ENCODE measurements at places on chromosomes 7 and 10. TPM values are rescaled to one million over a fixed set of nuclear protein-coding genes. Genes with fewer than 3 reads are reported as not detected.

HHEX gene
- total RNA-seq, result 32.8 TPM

FOXI2 gene
- not detected for total RNA-seq

IDI1 gene
- total RNA-seq, result 28.6 TPM

CFAP70 gene
- total RNA-seq, result 0.27 TPM

MMD2 gene
- total RNA-seq, result not detected

BEND7 gene
- total RNA-seq, result 15.2 TPM

SYT15B gene
- not detected for total RNA-seq

SPDYE2B gene
- total RNA-seq, result not detected

FAM241B gene
- 0.18 TPM for total RNA-seq

CFAP43 gene
- total RNA-seq, result 0.09 TPM

SLC13A1 gene
- total RNA-seq, result not detected

MOGAT3 gene
- not detected for total RNA-seq

BLOC1S2 gene
- total RNA-seq, result 53.5 TPM

ASNS gene
- total RNA-seq, result 28.3 TPM

CCDC3 gene
- total RNA-seq, result 2.2 TPM

IGFBP1 gene
- total RNA-seq, result 0.47 TPM

OR9A2 gene
- not detected for total RNA-seq

MYO1G gene
- total RNA-seq, result under 0.01 TPM

CALD1 gene
- total RNA-seq, result 204 TPM
